ENCODE measurements at places on chromosomes 5 and 9.

GRCh38 chr5:139644001-139644456, 4.1 kb upstream of the CXXC5 start:
- no peak for DNase-seq

DNA sequence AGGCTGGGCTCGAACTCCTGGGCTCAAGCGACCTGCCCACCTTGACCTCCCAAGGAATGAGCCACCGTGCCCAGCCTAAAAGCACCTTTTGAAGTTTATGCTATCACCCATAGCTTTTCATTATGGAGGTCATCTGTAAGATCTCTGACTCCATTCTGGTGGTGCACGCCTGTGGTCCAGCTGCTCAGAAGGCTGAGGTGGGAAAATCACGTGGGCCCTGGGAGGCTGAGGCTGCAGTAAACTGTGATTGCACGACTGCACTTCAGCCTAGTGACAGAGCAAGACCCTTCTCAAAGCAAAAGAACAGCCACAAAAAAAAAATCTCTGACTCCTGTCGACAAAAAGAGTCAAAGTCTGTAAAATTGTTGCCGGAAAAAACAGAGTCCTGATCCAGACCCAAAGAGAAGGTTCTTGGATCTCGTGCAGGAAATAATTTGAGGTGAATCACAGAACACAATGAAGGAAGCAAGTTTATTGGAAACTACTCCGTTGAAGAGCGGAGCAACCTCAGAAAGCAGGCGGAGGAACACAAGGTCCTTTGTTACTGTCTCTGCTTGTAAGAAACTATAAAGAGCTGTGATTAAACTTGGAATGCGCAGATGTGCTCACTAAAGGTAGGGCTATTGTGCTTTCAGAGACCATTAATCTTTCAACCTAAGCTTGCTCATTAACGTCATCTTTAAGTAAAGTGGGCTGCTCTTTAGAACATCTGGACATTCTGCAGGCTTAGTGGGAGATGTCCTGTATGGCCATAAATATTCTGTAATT, 2.0 kb upstream of the HAUS6 start:
- no peak for DNase-seq

DNA sequence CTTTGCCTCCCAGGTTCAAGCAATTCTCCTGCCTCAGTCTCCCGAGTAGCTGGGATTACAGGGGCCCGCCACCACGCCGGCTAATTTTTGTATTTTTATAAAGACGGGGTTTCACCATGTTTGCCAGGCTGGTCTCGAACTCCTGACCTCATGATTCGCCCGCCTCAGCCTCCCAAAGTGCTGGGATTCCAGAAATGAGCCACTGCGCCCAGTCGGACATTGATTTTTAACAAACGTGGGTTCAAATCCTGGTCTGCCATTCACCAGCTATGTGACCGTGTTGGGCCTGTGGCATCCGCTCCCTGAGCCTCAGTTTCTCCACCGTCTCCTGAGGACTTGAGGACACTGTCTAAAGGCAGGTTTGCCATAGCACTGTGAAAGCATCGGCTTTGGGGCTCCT, 41.8 kb upstream of the NEK6 start:
- DNase-seq, result no peak

DNA sequence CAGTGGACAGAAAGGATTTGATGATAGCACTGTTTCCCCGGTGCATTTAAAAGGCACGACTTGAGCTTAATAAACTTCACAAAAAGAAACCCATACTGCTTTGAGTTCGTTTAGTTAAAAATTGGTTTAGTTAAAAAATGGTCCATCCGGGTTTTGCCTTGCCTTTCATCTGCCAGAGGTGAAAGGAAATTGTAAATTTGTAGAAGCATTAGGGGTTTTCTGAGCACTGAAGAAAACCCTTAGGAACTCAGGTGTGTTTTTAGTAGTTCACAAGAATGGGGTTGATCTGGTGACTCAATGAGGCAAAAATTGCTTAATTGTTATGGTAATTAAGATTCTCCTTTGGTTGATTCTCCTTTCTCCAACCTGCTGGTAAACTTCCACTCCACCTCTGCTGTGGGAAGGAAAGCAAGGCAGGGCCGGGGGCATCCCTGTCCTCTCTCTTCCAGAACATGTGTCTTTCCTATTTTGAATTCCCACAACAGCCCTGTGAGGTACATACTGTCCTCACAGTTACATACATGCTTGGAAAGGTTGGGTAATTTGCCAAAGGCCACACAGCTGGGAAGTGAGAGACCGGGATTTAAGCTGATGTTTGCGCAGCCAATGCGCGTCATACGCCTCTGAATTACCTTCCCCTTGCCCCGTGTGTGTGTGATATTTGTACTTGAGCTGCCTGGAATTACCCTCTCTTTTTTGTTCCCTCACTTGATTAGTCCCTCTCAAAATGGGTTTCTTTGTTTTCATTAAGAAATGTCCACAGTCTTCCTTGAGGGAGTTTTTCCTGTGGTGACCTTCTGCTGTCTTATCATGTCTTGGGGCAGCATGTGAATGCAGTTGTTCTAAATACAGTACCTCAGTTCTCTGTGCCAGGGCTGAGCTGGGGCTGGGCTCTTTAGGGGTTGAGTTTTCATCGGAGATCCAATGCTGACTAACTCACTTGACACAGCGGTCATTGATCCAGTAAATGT, 94.4 kb downstream of the ARHGAP26 start:
- no peak for DNase-seq

- DNase-seq, result no peak
These were observed 10.5 kb upstream of the MYORG start for GRCh38 chr9:34387239-34387638.

GRCh38 chr5:53478411-53479044, 1.9 kb upstream of the FST start:
- peak; percentile 75 for DNase-seq

DNA sequence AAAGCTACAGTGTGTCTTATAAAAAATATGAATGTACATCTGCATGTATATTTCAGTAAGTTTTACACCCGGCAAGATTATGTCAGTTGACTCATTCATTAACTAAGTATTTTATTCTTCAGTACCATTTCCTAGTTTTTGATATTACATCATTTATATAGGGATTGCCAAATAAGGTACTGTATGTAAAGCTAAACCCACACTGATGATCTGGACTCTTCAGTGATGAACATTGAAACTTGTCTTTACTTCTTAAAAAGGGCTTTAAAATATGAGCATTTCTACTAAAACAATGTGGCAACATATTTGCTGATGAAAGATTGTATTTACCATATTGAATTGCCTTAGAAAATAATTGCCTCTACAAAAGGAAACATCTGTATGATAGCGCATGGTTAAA, 151.8 kb upstream of the TLX3 start:
- DNase-seq, result no peak

GRCh38 chr5:147740864-147741263, 41.7 kb downstream of the JAKMIP2 start:
- no peak for DNase-seq

GRCh38 chr9:132143359-132143758, 18.5 kb upstream of the NTNG2 start:
- no peak for DNase-seq

DNA sequence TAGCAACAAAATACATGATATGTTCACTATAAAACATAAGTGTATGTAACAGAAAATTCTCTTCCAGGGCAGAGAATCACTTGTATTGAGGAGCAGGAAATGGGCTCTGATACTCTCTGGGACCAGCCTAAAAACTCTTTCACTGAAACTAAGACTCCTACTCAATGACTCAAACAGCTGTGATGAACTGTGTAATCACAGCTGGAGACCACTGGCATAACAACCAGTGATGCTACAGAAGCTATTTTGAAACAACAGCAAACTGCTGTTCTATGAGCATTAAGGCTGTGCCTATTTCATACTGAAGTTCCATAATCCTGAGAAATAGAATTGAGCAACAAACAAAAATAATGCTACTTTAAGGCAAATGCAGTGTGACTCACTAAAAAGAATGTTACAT, 594.0 kb downstream of the HINT1 start:
- no peak for DNase-seq

DNA sequence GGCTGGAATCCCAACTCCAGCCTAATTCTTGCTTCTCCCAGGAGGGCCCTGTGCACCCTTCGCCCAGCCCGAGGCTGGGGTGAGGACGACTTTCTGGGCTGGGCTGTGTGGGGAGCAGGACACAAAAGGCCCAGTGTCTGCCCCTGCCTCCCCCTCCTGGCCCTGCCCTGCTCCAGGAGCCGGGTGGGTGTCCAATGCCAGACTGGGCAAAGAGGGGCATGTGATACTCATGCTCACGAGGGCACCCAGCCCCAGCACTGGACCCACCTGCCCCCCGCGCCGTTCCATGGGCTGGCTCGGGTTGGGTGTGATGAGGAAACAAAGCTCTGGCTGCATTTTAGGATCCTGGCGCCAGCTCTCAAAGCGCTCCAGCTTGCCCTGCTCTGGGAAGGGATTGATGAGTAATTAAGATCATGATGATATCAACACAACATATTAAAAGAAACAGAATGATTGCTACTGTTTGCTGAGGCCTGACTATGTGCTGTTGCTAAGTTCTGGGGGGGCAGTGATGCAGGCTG, 30.7 kb downstream of the LHX2 start:
- no peak for DNase-seq

DNA sequence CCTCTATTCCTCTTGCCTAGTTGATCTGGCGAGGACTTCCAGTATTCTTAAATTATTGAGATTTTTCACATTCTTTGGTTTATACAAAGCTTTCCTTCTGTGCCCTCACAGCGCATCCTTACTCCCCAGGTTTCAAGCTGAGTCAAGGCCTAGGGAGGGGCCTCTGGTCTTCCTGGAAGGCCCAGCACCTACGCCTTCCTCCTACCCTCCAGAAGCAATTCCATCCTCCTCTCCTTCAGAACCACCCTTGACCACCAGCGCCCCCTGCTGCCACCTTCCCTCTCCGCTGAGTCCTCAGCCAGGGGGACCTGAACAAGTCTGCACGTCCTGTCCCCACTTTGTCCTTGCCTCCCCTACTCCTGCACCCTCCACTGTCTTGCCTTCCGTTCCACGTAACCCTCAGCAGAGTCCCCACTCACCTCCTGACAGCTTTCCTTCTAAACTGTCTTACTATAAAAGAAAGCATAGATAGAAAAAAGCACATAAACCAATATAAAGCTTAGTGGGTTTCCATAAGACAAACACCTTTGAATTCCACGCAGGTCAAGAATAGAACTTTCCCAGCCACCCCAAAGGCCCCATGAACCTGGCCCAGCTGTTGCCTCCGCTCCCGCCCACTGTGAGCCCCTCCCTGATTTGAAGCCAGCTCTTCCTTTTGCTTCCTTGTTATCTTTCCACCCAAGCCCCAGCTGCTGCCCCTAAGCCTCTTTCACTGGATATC, 63.0 kb upstream of the CTSL start:
- peak; percentile 62 for DNase-seq

DNA sequence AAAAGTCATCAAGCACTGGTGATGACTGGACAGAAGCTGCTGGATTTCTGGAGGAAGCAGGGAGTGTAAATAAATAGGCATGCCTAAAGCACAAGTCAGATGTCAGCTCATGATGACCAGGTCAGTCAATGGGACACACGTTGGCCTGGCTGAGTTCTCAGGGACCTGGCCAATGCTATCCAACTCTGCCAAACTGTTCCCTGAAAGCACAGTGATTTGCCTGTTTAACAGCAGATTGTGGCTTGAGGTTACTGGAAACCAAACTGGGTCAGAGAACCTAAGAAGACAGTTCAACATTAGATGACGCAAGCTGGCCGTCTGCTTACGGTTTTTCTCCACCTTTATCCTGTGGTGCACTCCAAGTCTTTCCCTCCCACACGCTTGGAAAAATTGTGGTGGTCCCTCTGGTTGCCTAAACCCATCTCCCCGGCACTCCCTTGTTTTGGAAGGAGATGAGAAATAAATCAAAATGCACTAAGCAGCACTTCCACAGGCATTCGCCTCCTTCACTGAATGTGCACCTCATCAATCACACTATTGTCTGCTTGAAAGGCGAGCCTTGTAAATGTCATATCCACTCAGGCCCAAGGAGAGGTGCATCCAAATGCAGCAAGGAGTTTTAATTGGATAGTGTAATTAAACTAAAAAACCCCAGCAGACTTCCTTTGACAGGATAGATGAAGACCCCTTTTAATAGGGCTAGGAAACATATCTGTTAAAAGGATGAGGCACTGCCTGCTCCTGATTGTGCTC, 199.4 kb downstream of the GAPVD1 start:
- DNase-seq, result no peak

GRCh38 chr9:122213589-122214413, 15.0 kb downstream of the LHX6 start:
- DNase-seq, result peak; percentile 43

DNA sequence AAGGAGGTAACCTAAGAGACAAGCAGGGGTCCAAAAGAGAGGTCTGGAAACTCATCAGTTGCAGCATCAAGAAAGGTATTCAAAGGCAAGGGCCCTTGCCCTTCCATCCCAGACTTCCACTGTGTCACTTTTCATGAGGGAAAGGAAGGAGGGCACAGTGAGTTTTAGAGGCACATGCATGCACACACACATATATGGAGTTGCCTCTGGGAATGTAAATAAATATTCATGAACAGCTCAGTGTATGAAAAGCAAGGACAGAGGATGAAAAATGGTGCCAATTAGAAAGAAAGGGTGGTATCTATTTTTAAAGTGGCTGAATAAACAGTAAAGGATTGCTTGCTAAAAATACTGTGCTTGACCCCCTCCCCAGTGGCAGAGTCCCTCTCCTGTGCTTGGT, 105.3 kb upstream of the LRRTM2 start:
- no peak for DNase-seq

GRCh38 chr9:5838884-5839571, 6.1 kb upstream of the ERMP1 start:
- DNase-seq, result peak; percentile 56

- DNase-seq, result no peak
These were observed 1.0 kb upstream of the NIM1K start for GRCh38 chr5:43190755-43191603.

GRCh38 chr5:94810877-94811276, 192.4 kb downstream of the SLF1 start:
- DNase-seq, result no peak

GRCh38 chr5:178208540-178209227, 4.4 kb downstream of the HNRNPAB start:
- no peak for DNase-seq

DNA sequence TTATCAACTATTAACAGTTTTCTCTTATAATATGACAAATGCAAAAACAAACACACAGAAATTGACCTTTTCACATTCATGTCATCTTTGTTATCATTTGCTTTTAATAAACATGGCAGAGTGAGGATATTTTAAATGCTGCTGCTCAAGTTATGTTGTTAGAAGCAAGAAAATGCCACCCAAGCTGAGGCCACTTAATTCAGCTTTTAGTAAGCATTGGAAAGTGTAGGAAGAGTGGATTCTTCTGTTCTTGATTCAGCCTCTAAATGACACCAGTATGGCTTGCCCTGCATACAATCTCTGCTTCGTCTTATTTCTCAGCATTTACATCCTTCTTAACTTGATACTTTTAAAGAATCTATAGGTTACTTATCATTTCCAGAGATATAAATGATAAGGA, 420.4 kb upstream of the POU5F2 start:
- no peak for DNase-seq

DNA sequence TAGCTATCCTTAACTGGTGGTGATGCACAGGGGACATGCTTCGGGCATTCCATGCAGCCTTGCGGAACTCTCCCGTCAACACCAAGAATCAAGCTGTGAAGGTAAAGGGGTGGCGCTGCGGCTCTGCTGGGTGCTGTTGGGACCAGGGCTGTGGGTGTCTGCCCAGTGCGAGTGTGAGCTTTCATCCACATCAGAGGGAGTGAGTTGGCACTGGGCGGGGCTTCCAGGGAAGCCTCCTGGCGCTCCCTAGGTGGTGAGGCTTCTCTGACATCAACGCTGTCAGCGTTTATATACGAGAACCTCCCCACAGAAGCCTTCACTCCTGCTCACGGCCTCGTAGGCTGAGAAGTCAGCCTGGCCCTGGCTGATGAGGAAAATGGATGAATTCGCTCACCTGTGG, 11.7 kb downstream of the ARPC5L start:
- peak; percentile 52 for DNase-seq

- DNase-seq, result no peak
These were observed 79.0 kb upstream of the ZNF608 start for GRCh38 chr5:124825250-124825982.
